CD4-positive, alpha-beta memory T cell (primary cell): ENCODE measurements at places on chromosomes 2 and 18. TPM values are rescaled to one million over a fixed set of nuclear protein-coding genes. Genes with fewer than 3 reads are reported as not detected.

CFAP221 gene
- not detected for total RNA-seq

ARHGAP25 gene
- total RNA-seq: 162 TPM

CNGA3 gene
- total RNA-seq: not detected

DNA sequence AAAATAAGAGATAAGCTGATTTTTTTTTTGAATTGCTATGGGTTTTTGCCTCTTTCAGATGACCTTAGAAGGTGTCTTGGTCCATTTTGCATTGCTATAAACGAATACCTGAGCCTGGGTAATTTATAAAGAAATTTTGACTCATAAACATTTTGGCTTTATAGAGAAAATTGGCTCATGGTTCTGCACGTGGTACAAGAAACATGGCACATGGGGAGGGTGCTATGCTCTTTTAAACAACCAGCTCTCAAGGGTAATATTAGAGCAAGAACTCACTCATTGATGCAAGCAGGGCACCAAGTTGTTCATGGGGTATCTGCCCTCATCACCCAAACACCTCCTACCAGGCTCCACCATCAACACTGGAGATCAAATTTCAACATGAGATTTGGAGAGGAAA, 408.8 kb downstream of the NUP35 start:
- DNase-seq: no peak

- no peak for DNase-seq
These were observed 119.5 kb downstream of the NEB start for GRCh38 chr2:151614606-151615306.

DNA sequence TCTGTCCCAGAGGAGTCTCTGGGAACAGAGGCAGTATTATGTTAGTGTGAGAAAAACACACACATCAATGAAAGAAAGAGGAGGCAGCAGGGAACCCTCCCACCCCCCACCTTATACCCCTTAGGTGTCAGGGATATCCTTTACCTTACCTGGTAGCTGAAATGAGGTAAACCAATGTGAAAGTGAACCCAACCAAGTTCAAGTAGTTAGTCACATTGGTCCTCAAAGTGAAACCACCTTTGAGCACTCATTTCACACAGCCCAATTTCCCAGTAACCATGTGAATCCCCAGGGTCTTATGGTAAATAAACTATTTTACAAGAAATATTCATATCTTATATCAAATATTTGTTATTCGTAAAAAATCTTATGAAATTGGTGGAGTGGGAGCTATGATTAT, 377.8 kb downstream of the LRATD1 start:
- DNase-seq: no peak

GRCh38 chr2:41930807-41931566, 116.8 kb upstream of the PKDCC start:
- no peak for DNase-seq
